ENCODE measurements at places on chromosomes 2 and 18. TPM values are rescaled to one million over a fixed set of nuclear protein-coding genes. Genes with fewer than 3 reads are reported as not detected.

Gene GALNT14
- 1.1 TPM for total RNA-seq

Gene SPR
- total RNA-seq, result 55.8 TPM

Gene LBH
- total RNA-seq, result 6.2 TPM

Gene RGPD3
- total RNA-seq, result 0.15 TPM

Gene COLEC11
- total RNA-seq, result 25.2 TPM

Gene AQP12B
- not detected for total RNA-seq

Gene C2orf66
- total RNA-seq, result not detected

Gene PPP4R3B
- 46.5 TPM for total RNA-seq

Gene NETO1
- not detected for total RNA-seq

Gene CSRNP3
- 0.82 TPM for total RNA-seq

Gene IER3IP1
- total RNA-seq, result 8.0 TPM

Gene FOSL2
- total RNA-seq, result 70.7 TPM

Gene SLC5A6
- total RNA-seq, result 77.7 TPM

Gene TBR1
- total RNA-seq, result not detected

Gene SGPP2
- 0.18 TPM for total RNA-seq

GRCh38 chr2:196594158-196594557 lies 45.4 kb upstream of the CCDC150 start:
- DNase-seq, result no peak

GRCh38 chr2:116787848-116788247 lies 1026.6 kb upstream of the DDX18 start:
- DNase-seq, result no peak

GRCh38 chr2:165833156-165833555 lies 39.1 kb upstream of the GALNT3 start:
- no peak for DNase-seq

DNA sequence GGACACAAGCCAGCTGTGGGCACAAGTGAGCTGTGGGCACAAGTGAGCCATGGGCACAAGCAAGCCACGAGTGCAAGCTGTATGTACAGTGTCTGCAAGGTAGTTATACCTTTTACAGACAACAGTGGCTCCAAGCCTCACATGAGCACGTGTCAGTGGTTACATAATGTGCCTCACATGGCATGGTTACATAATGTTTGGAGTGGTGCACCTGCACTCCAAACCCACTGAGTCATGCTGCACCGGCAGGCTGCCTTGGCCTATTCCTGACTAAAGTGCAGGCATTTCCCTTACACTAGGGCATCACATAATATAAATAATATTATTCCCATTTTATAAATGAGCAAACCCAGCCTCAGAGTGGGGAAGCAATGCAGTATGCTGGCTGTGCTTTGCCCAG lies 62.6 kb downstream of the MARCO start:
- DNase-seq, result no peak

GRCh38 chr2:209905691-209906090 lies 96.7 kb upstream of the RPE start:
- no peak for DNase-seq

GRCh38 chr18:76554547-76555222 lies 59.6 kb upstream of the ZNF516 start:
- no peak for DNase-seq

DNA sequence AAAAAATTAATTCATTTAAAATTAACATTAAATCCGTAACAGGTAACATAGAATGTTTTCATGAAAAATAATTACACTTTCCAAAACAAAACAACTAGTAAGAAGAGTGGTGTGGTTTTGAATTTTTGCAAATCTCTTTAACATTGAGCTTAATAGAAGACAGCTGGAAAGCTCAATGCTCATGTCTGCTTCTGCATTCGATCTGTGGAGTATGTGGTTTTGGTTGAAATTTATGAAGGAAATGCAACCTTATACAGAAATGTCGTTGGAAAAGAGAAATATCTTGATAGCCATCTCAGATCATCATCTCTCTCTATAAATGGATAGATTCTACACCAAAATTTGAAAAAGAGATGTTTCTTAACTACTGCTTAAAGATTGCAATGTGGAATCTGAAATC lies 17.3 kb upstream of the FHL2 start:
- no peak for DNase-seq

DNA sequence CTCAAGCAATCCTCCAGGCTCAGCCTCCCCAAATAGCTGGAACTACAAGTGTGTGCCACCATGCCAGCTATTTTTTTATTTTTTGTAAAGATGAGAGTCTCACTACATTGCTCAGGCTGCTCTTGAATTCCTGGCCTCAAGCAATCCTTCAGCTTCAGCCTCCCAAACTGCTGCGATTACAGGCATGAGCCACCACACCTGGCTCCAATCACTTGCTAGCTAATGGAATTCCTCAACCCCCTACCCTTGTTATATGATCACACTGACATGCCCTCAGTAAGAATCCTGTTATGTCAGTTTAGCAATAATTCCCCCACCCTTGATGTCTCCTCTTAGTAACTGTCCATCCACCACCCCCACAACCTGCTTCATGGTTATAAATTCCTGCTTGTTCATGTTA lies 12.3 kb downstream of the CHN1 start:
- DNase-seq, result no peak

- no peak for DNase-seq
These were observed 84.9 kb downstream of the DGKD start for GRCh38 chr2:233439191-233439590.

DNA sequence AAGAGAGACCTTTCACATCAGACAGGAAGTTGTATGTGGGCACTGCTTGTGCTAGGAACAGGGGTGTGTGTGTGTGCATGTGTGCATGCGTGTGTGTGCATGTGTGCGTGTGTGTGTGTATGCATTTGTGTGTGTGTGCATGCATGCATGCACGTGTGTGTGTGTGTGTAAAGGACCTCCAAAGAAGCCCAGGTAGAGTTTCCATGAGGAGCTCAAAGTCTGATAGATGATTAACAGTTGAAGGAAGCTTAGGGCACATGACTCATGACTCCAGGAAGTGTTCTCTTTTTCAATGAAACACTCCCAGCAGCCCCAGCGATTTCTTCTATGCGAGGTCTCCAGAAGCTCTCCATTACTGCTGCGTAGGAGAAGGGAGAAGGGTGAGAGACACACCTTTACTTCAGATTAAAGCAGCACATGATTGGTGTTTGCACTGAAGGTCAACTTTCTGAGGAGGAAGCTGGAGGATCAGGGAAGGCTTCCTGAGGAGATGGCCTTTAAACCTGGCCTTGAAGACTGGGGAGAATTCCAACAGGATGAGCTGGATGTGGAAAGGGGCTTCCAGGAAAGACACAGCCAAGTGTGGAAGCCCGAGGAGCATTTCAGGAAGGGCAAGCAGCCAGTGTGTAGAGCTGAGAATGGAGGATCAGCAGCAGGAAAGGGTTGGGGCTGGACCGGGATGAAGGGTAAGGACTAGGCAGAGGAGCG lies 77.7 kb downstream of the SMAD4 start:
- no peak for DNase-seq

DNA sequence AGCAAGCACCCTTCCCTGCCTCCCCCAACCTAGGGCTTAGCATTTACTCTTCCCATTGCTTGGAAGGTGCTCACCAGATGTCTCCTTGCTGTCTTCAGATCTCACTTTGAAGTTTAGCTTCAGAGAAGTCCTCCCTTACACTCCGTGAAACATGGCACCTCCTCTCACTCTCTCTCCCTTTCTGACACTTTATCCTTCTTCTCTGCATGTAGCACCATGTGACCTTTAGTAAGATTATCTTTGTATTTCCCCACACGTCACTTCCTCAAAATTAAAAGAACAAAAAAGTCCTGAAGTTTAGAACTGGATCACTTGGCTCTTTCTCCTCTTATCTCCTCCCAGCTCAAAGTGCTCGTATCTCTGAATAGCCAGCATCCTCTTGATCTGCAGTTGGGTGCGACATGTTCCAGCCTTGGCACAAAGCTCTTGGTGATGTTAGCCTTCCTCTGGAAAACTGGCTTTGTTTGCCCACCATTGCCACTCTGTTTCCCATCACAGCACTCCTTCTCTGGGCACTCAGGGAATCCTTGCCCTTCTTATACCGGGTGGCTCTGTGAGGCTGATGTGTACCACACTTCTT lies 40.6 kb upstream of the EPAS1 start:
- peak; percentile 7 for DNase-seq

- DNase-seq, result no peak
These were observed 56.2 kb upstream of the CCDC85A start for GRCh38 chr2:56127463-56128152.

GRCh38 chr2:44168681-44169154 lies at the start of gene PPM1B:
PPM1B (plus strand) TSS chr2:44168875; CDS start chr2:44201200, 32,325 bp downstream.
- peak; percentile 100 for DNase-seq

GRCh38 chr2:174120346-174120745 lies 128.0 kb downstream of the OLA1 start:
- DNase-seq, result no peak

- DNase-seq, result no peak
These were observed 1.6 kb upstream of the ZNF385B start for GRCh38 chr2:179862898-179863458.

GRCh38 chr2:197306024-197306695 lies 4.4 kb downstream of the ANKRD44 start:
- no peak for DNase-seq

DNA sequence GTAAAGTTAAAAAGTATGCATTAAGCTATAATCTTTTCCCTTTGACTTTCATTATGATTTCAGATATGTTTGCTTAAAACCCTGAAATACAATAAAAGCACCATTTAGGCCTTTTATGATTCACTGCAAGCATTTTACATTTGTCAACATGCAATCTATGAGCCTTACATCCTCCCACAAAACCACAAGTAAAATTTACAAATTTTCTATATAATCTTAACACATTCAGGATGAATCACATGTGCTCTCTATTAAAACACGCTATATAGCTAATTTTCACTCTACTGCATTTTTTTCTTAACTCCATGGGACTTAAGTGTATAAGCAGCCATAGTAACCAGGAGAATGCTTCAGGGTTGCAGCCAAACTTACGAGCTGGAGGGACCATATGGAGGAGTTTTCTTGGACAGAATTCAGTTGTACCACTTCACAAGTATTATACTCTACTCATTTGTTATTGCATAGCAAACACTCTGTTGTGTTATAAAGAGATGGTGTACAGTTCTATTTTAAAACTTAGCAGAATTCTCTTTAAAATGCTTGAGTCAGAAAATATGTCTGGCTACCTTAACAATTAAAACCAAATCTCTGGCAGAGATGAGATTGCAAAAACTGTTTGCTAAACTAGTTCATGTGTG lies 293.2 kb downstream of the ALK start:
- DNase-seq, result no peak

DNA sequence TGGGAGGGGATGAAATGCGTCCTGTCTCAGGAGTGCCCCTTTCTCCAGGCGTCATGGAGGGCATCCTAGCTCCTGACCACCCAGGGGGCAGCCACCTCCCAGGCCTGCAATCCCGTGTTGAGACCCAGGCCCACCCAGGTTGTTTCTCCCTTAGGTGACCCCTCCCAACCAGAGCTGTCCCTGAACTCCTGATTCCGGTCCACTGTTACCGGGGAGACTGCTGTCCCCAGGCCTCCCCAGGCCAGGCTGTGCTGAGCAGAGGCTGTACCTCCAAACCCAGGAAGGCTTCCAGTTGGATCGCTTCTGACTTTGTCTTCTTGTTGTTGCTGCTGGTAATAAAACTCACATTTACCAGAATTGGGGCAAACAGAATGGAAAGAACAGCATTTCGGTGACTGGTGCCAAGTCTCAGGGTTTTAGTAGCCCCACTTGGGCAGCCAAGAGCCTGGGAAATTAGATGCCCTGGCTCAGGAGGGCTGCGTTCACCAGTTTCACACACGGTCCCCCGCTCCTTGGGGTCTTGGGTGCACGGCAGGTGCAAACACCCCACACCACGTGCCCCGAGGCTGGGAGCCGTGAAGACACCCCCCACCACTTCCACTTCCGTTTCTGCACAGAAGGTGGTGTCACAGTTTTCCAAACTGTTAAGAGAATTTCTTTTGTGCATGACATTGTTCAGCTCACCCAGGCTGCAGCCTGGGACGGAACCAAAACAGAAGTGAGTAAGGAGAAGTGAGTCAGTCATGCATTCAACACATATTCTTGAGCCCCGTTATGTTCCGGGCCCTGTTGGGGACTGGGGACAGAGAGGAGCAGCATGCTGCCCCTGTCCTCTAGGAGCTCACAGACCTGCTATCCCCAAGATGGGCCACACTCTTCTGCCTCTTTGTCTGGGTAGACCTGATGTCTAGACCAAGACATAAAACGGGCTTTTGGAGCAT lies 29.4 kb downstream of the ITM2C start:
- no peak for DNase-seq

DNA sequence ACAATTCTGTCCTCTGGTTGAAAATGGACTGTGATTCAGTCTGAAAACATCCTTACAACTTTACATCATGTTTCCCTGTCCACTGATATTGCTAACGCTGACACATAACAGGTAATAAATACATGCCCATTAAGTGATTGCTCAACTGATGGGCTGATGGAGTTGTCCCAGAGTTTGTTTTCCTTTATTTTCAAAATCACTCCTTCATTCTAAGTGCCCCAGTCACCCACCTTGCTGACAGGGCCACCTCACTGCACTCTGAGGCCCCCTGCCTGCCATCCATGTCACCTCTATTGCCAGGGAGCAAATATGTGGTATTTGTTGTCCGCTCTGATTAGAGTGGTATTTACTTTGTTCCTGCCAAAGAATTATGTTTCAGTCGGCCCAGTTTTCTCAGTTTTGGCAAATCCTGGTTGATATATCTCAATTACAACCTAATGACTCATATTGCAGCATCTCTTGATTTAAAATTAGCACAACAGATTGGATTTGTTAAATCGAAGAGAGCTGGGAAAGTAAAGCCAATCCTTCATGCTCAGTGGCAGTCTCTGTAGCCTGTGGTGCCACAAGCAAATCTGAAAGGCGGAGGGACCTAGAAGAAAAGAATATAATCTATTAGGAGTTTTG lies 105.1 kb downstream of the RDH14 start:
- DNase-seq, result no peak

GRCh38 chr2:183204397-183204796 lies 80.2 kb downstream of the NUP35 start:
- DNase-seq, result no peak

- DNase-seq, result peak; percentile 91
These were observed at the start of the genes MITD1 and MRPL30 for GRCh38 chr2:99180755-99181623. MITD1 (minus strand) TSS chr2:99181058; CDS start chr2:99180981, 77 bp downstream. MRPL30 (plus strand) TSS chr2:99181184; CDS start chr2:99186204, 5,020 bp downstream.

- DNase-seq, result no peak
These were observed 244.3 kb downstream of the FAM210A start for GRCh38 chr18:13481820-13482617.

GRCh38 chr2:127721978-127722355 lies 20.7 kb downstream of the SFT2D3 start:
- DNase-seq, result no peak

DNA sequence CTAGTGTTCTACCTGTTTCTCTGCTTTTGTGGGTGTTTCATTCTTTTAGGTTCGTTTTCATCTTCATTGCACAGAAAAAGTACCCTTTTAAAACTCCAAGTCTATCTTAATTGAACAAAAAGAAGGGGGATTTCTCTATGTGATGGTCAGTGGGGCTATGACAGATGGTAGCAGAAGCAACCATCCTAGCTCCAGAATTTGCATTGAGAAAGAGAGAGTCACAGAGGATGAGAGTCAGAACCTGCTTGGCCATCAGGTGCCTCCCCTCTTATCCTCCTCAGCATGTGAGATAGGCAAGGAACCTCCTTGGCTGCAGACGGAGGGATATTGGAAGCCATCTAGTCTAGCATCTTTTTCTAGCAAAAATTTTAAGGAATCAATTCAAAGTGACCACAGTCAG lies 398.0 kb upstream of the DCC start:
- no peak for DNase-seq

All from right lobe of liver (tissue), 6 donors.